ENCODE measurements at places on chromosomes 3 and 15.

DNA sequence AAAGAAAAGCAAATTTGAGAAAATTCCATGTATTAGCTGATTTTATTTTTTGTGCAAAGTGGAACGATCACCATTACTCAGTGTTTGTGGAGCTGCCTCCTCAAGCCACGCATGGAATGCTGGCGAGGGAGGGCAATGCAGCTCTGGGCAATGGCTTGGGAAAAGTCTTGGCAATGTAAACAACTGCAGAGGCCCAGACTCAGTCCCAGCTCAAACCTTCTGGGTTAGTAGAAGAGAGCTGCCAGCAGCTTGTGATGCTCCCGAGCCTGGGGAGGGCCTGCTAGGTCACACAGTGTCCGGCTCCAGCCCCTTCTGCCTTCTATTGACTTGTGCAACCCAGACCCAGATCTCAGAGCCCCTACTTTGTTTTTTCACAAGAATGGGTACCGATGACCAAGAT is 4.3 kb downstream of the EPHB1 start:
- no peak for DNase-seq

GRCh38 chr3:37963016-37963415 is 27.6 kb upstream of the VILL start:
- no peak for DNase-seq

DNA sequence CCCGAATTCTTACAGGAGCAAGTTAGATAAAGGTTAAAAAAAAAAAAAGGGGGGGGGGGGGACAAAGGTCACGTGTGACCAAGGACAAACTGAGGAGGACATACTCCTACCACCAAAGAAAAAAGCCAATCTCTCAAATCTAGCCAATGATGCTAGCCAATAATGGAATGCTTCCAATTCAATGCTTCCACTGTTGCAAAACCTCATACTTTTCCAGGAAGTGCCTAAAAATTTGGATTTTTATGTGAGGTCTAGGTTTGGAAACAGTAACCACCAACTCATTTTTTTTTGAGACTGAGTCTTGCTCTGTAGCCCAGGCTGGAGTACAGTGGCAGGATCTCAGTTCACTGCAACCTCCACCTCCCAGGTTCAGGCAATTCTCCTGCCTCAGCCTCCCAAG is 11.4 kb downstream of the MSL2 start:
- DNase-seq, result no peak

DNA sequence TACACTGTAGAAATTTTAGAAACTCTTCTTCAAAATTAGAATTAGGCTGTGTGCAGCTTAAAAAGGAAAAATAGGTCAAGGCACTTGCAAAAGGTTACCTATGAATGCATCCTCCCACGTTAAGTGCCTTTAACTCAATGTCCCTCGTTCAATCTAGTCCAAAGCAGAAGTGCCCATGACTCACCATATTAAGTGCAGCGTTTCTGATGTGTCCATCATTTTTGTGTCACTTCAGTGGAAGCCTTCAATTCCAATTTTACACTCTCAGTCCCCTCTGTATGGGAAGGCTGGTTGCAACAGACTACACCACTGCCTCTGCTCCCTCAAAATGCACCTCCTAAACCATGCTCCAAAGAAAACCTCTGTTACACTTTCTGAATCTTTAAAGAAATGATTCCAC is 53.4 kb downstream of the FOXB1 start:
- DNase-seq, result no peak

DNA sequence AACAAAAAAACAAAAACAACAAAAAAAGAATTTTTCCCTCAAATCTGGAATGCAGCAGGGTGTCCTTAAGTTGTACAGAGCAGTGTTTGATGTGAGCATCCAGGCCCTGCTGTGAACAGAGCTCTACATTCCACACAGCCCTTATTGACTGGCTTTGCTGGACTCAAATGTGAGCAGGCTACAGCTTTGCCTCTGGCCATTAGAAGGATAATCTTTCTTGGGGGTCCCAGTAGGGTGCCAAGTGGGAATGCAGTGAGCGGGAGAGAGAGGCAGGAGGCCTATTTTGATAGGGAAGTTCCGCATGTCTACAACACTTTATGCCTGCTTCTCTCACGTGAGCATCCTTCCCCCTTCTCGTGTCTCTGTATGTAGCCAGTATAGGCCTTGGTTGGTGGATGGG is 34.4 kb upstream of the TPRG1 start:
- DNase-seq, result no peak

DNA sequence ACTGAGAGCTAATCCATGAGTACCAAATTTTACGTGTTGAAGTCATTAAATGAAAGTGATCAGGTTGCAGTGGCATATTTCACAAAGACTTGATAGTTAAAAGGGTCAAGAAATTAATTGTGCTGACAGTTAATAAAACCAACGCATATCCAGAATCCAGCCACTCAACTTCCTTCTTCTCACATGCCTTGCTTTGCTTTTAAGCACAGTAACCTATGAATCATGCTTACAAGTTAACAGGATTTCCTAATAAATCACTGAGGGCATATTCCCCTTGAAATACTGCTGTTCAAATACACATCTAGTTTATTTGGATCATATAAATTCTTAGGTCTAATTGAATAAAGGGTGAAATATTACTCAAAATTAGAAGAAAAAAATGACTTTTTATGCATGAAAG is 801.5 kb upstream of the EPHA6 start:
- no peak for DNase-seq

- no peak for DNase-seq
Observed at GRCh38 chr3:129061023-129061887, 676 bp downstream of the GP9 start.

GRCh38 chr3:6860954-6861624 is at the start of gene GRM7:
GRM7 (plus strand) TSS chr3:6861115.
- no peak for DNase-seq

DNA sequence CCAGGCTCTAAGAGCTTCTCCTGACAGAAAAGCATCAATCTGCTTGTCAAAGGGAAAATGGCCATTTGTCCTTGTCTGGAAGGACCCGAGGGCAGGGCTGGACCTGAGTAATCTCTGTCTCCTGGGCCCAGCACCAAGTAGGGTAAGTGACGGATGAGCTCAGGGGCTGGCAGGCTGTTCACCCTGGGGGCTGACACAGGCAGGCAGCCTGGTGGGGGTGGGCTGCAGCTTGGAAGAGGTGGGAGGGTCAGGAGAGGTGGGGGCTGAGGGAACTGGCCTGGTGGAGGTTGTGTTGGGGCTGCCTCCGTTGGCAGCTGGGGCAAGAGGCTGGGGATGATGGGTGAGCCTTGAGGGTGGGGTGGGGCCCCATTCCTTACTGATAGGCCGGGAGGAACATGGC is 42.3 kb upstream of the ADPGK start:
- no peak for DNase-seq

- no peak for DNase-seq
Observed at GRCh38 chr15:89912145-89912673, 543 bp downstream of the ARPIN start.

DNA sequence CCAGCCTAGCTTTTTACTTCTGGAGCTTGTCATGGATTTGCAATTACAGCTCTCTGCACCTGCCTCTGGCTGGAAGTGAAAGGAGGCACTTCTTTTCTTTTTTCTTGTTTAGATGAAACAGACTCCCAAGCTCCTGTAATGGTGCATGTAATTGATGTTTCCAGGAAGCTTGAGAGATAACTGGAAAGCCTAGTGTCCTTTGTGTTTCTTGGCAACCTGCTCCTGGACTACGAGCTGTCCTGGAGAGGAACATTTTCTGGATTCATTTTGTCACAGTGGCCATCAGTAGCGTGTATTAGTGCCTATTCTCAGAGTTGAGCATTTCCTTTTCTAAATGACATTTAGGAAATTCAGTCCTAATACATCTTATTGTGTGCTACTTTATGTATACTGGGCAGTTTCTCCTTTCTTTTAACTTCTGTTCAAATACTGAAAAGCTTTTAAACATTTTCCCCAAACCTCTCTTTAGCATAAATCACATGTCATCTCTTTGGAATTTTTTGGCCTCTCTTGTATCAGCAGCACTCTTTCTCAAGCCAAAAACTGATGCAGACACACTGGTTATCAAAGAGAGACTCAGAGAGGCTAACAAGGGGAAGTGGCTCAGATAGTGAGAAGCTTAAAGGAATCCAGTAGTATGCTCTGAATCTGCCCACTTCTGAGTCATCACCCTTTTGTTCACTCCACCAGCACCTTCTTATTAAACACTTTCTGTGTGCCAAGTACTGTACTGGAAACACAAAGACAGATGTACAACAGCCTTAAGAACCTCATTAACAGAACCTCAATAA is 62.6 kb upstream of the SLC2A2 start:
- no peak for DNase-seq

- DNase-seq, result no peak
Observed at GRCh38 chr3:34022147-34022546, 223.7 kb downstream of the PDCD6IP start.

DNA sequence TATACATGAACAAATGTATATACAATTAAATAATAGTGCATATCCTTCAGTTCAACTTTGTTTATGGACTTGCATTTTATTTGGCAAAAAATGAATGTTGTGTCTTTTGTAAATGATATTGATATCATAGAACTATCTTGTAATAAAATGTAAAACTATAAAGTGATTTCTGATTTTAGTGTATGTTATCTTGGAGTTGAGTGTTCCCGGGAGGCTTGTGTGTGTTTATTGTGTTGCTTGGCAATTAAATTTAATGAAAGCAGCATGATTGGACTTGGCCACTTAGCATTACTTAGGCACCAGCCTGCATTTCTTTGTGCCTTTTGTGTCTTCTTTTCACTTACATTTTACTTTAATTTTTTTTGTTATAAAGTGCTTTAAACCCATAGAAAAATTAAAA is 10.6 kb downstream of the ARHGEF26 start:
- DNase-seq, result no peak

- DNase-seq, result no peak
Observed at GRCh38 chr3:137065381-137065780, 107.6 kb downstream of the IL20RB start.

DNA sequence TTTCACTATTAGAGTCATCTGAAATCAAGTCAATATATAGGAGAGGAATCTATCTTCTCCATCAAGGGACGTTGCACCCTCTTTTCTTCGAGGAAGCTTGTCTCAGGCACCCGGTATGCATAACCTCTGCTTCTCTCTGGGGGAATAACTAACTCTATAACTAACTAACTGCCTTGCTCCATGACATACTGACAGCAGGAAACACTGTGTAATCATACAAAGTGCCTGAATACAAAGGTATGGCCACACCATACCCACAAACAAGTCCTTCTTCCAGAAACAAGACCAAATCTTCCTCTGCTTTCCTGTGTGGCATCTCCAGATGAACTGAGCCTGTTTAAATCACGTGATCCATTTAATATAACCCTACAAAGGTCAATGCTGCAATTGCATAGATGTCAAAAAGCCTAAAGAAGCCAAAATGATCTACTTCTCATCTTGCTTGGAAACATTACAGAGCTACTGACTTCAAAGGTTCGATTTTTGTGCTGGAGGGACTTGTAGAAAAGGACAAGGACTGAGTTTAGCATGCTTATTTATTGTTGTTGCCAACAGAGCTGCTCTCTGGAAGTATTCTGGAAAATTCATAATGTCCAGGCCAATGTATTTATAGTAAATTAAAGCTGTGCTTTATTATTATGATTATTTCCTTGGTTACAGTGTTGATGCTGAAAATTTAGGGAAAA is 380.5 kb downstream of the FOXP1 start:
- no peak for DNase-seq

DNA sequence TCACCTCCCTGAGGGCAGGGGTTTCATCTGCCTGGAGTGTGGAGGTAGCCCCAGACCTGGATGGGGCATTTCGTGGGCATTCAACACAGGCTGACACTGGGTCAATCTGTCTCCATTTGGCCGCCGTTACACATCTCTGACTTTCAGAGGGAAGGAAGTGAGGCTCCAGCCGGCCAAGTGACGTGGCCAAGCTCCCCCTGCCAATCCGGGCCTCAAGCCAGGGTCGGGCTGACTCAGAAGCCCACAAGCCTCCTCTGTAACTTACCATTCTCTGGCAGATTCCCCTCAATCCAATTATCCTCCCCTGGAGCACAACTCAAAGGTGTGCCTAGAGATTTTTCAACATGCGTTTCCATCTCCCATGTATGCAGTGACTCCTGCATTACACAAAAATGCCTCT is 227.6 kb downstream of the KLF13 start:
- no peak for DNase-seq

- no peak for DNase-seq
Observed at GRCh38 chr3:13323822-13324221, 96.3 kb downstream of the NUP210 start.

DNA sequence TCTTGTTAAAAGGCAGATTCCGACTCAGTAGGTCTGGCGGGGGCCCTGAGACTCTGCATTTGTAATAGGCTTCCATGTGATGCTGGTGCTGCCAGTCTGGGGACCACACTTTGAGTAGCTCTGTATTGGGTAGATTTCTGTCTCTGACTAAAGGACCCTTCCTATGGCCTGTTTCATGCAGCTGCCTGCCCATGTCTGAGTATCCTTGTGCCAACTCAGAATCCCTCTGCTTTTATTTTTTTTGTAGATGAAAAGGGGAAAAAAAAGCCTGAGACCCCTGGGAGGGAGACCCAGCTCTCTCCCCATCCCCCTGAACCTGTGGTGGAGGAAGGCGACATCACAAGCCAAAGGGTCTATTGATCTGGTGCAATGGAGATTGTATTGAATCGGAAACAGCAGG is 81.9 kb downstream of the EBLN2 start:
- DNase-seq, result no peak

GRCh38 chr15:39692356-39693327 is 90.0 kb downstream of the FSIP1 start:
- DNase-seq, result no peak

- no peak for DNase-seq
Observed at GRCh38 chr15:91889111-91889815, 35.8 kb downstream of the SLCO3A1 start.

DNA sequence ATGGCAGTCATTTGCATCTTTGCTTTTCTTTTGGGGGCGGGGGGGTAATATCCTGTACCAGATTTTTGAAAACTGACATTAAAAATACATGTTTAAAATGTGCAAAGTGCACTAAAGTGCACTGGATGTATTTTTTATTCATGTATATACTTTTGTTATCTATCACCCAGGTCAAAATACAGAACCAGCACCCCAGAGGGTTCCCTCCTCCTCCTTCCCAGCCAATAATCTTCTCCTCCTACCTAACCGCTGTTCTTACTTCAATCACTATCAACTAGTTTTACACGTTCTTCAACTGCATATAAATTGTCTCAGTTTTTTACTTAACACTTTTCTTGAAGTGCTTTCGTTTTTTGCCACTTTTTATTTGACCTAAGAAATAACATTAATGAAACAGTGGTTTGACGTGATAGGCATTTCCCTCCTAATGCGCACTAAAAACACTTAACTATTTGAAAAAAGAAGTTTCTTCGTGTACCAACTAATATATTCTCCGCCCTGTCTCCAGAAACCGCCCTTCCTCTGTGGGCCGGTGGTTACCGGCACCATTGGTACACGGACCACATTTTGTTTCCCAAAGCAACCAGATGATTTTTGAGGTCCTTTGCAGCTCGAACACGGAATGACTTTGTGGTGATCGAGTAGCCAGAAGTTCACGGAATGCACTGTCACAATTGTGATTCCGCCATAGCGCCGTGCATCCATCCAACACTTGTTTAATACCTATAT is 836 bp upstream of the AKAP13 start:
- peak; percentile 8 for DNase-seq

DNA sequence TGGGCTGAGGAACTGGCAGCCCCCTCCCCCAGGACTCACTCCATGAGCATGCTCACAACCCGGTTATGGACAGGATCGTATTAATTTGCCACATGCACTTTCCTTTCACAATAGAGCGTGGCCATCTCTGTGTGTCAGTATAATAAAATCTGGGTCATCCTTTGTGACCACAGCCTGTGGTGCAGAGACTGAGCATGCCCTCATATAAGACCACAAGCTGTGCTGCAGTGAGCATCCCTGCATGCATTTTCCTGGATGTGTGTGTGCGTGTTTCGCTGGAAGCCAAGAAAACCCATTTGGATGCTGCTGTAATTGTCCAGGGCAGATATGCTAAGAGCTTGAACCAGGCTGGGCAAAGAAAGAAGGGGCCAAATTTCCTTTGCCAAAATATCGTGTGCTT is 39.7 kb downstream of the CYP11A1 start:
- no peak for DNase-seq

Data from germinal center (tissue), 1 donor.